ENCODE measurements at places on chromosomes 5 and 9.

- DNase-seq: no peak
Observed at GRCh38 chr9:134007150-134007549, 15.0 kb upstream of the VAV2 start.

GRCh38 chr5:90949469-90950358 is 391.1 kb downstream of the ADGRV1 start:
- no peak for DNase-seq

- no peak for DNase-seq
Observed at GRCh38 chr9:76571288-76571687, 112.3 kb downstream of the GCNT1 start.

GRCh38 chr9:95261890-95262289 is 55.6 kb downstream of the FANCC start:
- DNase-seq: no peak

DNA sequence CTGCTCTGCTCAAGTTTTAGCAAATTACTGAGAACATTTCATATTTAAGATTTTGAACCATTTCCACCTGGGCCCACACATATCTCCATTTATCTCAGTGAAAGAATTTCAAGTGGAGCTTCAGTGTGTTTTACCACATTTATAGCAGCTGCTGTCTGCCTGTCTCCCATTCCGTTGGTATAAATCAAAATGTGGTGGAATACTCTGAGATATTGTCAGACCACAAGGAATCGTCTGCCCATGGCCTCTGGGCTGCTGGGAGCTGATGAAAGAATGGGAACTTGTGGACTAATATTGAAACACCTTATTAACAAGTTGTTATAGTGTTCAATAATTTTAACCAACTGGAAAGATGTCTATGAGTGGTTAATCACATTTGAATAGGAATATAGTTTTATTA is 33.3 kb downstream of the MAST4 start:
- no peak for DNase-seq

- no peak for DNase-seq
Observed at GRCh38 chr9:118665226-118665919, 703.9 kb downstream of the BRINP1 start.

GRCh38 chr9:33297432-33297831 is 7.1 kb downstream of the NFX1 start:
- no peak for DNase-seq

DNA sequence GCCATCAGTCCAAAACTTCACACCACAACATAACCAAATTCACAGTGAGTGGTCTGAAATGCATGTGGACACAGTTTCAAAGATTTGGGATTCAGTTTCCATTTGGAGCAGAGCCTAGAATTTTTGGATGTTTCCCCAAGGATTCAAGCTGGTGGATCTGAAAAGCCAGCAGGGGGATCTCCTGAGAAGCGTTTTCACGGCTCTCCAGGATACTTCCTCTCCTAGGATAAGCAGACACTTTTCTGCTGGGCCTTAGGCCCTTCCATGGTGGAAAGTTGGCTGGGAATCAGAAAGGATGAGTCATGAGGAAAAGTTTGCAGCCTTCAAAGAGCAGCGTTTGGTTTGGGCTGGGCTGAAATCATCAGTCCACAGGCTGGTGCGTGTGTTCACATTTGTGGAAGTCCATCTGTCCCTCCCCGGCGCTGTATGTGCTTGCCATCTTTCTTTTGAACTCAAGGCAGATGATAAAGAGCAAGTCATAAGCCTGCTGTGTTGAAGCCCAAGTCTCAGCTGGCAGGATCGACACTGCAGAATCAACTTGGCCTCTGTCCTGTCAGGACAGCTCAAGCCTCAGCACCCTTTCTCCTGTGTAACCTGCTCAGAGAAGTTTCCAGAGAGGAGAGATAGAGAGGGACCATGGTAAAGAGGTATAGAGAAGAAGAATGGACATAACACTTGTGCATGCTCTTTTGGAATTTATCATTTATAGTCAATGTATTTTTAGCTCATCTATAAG is 152.6 kb upstream of the MSX2 start:
- DNase-seq: peak; percentile 85

DNA sequence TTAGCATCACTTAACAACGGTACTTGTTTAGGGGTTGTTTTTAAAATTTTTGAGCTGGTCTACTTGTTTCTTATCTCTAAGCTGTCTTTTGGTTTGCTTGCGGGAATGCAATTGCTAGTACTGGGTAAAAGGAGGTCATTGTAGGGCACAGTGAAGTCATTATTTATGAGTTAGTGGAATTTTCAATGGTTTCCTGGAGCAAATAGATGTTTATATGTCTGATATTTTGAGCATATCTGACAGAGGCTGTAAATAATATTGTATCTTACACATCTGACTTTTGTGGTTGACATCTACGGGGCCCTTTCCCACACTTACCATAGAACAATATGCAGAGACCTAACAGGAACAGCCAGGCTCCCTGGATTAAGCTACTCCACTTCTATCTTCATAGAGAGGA is 90.4 kb upstream of the IL6ST start:
- no peak for DNase-seq

- peak; percentile 21 for DNase-seq
Observed at GRCh38 chr9:23492126-23493002, 333.7 kb downstream of the ELAVL2 start.

DNA sequence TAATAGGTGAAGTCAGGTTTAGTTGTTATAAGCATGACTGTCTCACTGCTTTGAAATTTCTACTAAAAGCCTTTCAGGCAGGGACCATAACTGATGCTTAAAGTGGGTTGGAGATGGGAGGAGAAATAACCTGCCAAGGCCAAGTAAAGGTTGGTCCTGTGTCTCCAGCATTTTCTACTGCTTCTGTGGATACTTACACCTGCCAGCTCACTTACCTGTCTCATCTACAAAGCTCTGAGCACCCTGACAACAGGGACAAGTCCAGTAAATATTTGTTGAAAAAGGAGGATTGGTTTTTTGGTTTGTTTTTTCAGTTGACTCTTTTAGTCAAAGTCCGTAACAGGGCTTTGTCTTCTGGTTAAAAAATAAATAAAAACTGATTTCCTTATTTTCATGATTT is 38.6 kb downstream of the GRAMD2B start:
- no peak for DNase-seq

GRCh38 chr9:32839013-32839885 is 55.9 kb downstream of the TMEM215 start:
- DNase-seq: no peak

DNA sequence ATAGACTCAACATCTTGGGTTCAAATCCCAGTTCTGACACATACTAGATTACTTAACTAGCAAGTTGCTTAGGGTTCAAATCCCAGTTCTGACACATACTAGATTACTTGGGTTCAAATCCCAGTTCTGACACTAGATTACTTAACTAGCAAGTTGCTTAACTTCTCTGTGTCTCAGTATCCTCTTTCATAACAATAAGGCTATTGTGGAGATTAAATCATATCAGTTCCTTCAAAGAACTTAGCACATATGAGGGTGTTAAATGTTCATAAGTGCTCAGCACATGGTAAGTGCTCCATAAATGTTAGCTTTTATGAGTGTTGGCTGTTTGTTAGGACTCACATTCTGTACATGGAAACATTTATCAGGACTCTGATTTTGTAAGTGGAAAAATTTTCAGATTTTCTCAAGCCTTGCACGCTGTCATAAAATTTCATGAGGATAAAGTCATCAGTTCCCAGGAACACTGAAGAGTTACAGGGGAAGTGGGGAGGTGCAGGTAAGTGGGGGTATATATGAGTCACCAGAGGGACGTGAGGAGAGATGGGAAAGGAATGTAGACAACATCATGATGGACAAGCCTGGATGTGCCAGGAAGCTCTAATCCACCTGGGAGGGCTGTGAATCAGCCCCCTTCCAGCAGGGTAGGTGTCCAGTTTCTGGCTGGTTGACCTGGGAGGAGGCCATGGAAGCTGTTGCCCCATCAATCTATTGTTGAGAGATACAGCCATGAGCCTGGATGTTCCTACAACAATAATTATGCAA is 532.2 kb upstream of the WWC1 start:
- DNase-seq: no peak

GRCh38 chr5:77452351-77452750 is 39.8 kb downstream of the WDR41 start:
- no peak for DNase-seq

DNA sequence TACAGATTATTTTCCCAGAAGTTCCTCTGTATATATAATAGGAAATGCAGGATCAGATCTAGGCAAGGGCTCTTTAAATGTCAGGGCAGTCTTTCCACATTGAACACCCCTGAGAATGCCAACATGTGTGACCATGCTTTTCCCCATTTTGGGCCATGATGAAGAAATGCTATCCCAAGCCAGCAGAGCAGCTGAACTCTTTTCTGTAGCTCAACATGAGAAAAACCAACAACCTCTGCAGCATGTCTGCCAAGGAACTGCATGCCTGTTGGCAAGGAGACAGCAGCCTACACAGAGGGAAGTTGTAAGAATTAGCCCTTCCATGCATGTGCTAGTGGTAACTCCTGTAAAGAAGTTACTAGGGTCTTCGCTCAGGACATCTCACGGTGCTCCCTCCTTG is 9.5 kb upstream of the IFNK start:
- DNase-seq: no peak

GRCh38 chr9:133075925-133076630 is 14.3 kb downstream of the CEL start:
- DNase-seq: peak; percentile 86

DNA sequence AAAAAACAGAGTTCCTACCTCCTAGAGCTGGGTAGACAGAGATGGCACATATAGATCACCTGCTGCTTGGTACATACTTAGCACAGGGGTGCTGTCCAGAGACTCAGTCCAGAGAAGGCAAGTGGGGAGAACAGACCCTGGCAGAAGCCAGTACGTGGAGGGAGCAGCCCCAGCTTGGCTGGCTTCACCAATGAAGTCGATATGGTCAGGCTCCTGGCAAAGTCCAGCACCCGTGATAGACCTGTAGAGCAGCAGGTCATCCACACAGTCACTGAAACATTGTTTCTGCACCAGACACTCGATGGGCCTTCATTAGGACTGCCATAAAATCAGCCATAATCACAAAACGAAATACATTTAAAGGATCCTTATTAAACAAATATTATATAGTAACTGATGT is 45.8 kb downstream of the WHRN start:
- DNase-seq: no peak

DNA sequence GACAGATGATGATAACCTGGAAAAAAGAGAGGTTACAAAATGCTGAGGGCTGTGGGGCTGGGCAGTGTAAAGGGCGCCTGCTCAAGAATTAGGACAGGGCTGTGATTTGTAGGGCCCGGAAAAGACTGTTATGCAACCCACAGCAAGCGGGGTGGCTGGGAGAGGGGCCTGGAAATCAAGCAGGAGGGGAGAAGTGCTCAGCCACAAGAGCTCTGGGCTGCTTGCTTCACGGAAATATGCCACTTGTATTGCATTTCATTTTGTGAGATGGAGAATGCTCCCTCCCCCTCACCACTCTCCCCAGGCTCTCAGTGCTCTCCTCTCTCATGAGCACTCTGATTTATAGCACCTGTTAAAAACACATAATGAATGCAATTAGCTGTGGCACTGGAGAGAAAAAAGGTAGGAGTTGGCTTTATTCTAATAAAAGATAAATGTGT is 8.4 kb upstream of the HAND1 start:
- no peak for DNase-seq

- DNase-seq: peak; percentile 87
Observed at GRCh38 chr5:148965511-148966265, 97.2 kb downstream of the SH3TC2 start.

DNA sequence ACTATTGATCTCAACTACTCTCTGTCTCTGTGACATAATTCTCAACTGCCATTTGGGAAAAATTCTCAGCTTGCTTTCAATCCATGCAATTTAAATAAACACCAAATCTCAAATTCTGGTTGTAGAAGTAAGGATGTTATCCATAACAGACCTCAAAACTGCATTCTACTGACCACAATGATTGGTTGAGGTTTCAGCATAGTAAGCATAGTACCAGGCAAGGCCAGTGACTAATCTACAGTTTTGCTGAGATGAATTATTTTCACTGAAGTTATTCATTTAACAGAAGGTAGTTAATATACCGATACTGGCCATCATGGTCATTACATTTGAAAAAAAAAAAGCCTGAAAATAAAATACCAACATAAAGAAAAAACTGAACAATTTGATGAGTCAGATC is 488.0 kb upstream of the CDH18 start:
- DNase-seq: no peak

DNA sequence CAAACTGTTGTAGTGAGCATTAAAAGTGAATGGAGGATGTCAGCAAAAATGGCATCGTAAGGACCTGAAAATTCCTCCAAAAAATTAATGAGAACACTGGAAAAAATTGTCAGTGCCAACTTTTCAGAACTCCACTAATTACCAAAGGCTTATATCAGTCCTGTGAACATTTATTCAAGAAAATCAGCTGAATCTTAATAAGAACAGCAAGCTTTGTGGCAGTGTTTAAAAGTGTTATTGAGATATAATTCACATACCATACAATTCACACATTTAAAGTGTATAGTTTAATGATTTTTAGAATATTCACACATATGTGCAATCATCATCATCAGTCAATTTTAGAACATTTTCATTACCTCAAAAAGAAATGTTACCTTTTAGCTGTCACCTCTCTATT is 57.6 kb downstream of the G3BP1 start:
- no peak for DNase-seq

- no peak for DNase-seq
Observed at GRCh38 chr5:148626081-148626613, 28.2 kb downstream of the HTR4 start.

DNA sequence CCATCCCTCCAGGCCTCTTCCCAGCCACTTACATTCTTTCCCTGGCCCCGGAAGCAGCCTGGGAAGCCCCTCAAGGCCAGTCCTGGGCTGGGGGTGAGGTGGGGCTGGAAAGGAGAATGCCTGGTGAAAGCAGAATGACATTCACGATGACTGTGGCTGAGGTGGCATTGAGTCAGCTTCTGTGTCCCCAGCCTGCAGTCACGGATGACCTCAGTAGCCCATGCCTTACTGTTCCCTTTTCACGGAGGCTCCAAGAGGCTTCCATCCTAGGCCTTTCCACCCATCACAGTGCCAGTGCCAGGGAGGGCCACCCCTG is 2.7 kb downstream of the PRDM12 start:
- no peak for DNase-seq

DNA sequence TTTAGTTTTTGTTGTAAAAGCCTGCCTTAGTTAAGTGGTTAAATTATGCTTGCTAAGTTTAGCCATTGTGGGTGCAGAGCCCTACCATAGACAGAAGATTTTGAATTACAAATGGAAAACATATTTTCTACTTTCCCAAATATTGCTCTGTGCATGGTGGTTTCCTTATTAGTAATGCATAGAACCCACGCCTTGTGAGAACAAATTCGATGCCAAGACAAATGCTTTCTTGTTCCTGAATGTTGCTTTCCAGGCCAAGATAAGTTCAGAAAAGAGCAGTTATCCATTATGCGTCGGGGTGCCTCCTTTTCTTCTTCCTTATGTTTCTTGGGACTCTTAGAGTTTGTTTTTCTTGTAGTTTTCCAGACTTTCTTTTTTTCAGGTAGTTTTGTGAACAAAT is 31.0 kb upstream of the GARNL3 start:
- DNase-seq: no peak
